ENCODE measurements at places on chromosomes 6 and 20. TPM values are rescaled to one million over a fixed set of nuclear protein-coding genes. Genes with fewer than 3 reads are reported as not detected.

DNA sequence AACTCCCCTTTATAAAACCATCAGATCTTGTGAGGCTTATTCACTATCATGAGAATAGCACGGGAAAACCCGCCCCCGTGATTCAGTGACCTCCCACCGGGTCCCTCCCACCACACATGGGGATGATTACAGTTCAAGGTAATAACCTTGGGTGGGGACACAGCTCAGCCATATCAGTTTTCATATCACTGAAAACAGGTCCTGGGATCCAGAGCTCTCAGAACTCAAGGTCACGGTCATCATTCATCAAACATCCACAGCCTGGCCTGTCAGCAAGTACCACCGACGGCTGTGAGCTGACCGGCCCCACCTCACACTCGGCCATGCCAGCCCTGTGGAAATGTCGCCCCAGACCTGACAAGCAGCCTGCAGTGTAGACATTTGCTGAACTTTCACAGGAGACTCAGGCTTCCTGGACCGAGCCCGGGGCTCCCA is 14.1 kb upstream of the FRMD1 start:
- no peak overlapping the region for H3K4me3 ChIP-seq
- H3K27me3 ChIP-seq, result no peaks in the 10 kb centered on the region
- no peak for DNase-seq
- no peaks in the 10 kb centered on the region for H3K36me3 ChIP-seq

Gene FAM209B
- total RNA-seq, result 0.63 TPM

Gene SALL4
- not detected for total RNA-seq

Gene ETV7
- 5.8 TPM for total RNA-seq

GRCh38 chr6:76609160-76609559 is 536.7 kb upstream of the IMPG1 start:
- H3K36me3 ChIP-seq, result no peaks in the 10 kb centered on the region
- no peak for DNase-seq
- no peaks in the 10 kb centered on the region for H3K27me3 ChIP-seq
- H3K4me3 ChIP-seq, result no peak overlapping the region
- H3K27ac ChIP-seq, result no peak overlapping the region
- H3K4me1 ChIP-seq, result no peaks in the 10 kb centered on the region

GRCh38 chr20:32473231-32474008 is 111.7 kb downstream of the NOL4L start:
- H3K4me3 ChIP-seq, result no peak overlapping the region
- no peaks in the 10 kb centered on the region for H3K27me3 ChIP-seq
- no peak overlapping the region for H3K27ac ChIP-seq
- peaks cover 23% of the 10 kb centered on the region for H3K4me1 ChIP-seq
- no peaks in the 10 kb centered on the region for H3K36me3 ChIP-seq
- no peak for DNase-seq

Gene OXT
- 1.0 TPM for total RNA-seq

DNA sequence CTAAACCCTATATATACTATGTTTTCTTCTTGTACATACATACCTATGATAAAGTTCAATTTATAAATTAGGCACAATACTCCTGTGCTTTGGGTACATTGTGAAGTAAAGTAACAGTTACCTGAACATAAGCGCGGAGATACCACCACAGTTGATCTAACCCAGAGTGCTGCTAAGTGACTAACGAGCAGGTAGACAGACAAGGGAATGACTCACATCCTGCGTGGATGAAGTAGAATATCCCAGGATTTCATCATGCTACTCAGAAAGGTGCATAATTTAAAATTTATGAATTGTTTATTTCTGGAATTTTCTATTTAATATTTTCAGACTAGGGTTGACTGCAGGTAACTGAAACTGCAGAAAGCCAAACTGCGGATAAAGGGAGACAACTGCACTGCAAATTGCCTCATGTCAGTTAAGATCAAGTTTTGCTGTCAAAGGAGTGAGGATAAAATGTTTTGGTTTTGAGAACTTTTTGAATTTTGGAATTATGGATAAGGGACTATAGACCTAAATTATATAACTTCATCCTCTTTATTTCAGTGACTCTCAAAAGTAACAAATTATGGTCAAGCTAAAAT is 14.4 kb downstream of the MKKS start:
- H3K4me3 ChIP-seq, result no peak overlapping the region
- no peaks in the 10 kb centered on the region for H3K27me3 ChIP-seq
- no peak for DNase-seq
- H3K27ac ChIP-seq, result no peak overlapping the region

DNA sequence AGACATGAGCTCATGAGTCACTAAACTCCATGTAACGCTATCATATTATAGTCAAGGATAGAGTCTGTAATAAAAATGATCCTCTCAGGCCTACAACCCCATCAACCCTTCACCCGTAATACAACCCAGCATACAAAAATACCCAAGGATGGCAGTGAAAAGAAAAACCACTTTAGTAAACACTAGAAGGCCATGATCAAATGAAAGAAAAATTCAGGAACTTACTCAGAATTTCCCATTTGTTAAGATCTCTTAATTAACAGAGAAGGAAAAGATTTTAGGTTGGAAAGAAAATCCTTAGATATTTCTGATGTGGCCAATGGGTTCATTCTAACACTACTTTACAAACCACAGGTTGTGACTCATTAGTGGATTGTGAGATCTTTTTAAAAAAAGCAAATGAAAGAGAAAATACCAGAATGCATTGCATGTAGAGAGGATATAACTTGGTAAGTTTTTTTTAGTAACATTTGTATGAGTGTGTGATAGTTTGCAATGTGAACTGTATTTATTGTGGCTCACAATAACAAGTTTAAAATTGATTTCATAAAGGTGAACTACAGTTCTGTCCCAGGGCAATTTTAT is 8.0 kb upstream of the UBE2J1 start:
- H3K4me3 ChIP-seq, result no peak overlapping the region
- peaks cover 51% of the 10 kb centered on the region for H3K4me1 ChIP-seq
- H3K36me3 ChIP-seq, result no peaks in the 10 kb centered on the region
- no peak for DNase-seq
- H3K27ac ChIP-seq, result peak overlapping the region; percentile 58

Gene OTOR
- total RNA-seq, result not detected

- peaks cover 62% of the 10 kb centered on the region for H3K36me3 ChIP-seq
- peak overlapping the region; percentile 87 for H3K4me3 ChIP-seq
- DNase-seq, result peak; percentile 27
- H3K27me3 ChIP-seq, result no peaks in the 10 kb centered on the region
- H3K4me1 ChIP-seq, result peaks cover 47% of the 10 kb centered on the region
Measured at GRCh38 chr6:125919618-125920017, 37.0 kb upstream of the HINT3 start.

GRCh38 chr6:74853991-74854390 is 351.9 kb downstream of the COL12A1 start:
- no peak for DNase-seq
- H3K4me1 ChIP-seq, result no peaks in the 10 kb centered on the region
- H3K36me3 ChIP-seq, result no peaks in the 10 kb centered on the region
- H3K27ac ChIP-seq, result no peak overlapping the region
- H3K4me3 ChIP-seq, result no peak overlapping the region
- no peaks in the 10 kb centered on the region for H3K27me3 ChIP-seq

Gene C6orf52
- 2.4 TPM for total RNA-seq

GRCh38 chr6:32046450-32047083 is 8.4 kb downstream of the CYP21A2 start:
- H3K4me3 ChIP-seq, result no peak overlapping the region
- H3K36me3 ChIP-seq, result no peaks in the 10 kb centered on the region
- DNase-seq, result no peak
- H3K4me1 ChIP-seq, result peaks cover 5% of the 10 kb centered on the region
- no peak overlapping the region for H3K27ac ChIP-seq

- H3K27ac ChIP-seq, result no peak overlapping the region
- H3K4me1 ChIP-seq, result peaks cover 15% of the 10 kb centered on the region
- H3K4me3 ChIP-seq, result no peak overlapping the region
- no peaks in the 10 kb centered on the region for H3K36me3 ChIP-seq
Measured at GRCh38 chr6:131303338-131303930, 168.2 kb downstream of the AKAP7 start.

DNA sequence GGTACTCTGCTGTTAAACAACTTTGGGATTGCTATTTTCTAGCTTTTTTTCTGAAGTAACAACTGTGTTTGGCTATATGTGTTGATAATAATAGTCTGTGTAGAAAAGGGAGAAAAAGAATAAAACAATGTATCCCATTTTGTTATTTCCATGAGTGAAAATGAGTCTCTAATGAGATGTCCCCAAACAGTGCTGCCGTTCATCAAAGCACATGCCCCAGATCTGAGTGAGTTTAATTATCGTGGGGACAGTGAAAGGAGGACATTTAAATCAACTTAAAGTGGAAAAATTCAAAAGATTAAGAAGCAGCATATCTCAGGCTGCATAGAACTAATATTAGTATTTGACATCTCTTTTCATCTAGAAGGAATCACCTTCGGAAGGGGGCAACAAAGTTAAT is 59.6 kb downstream of the NCOA7 start:
- H3K4me1 ChIP-seq, result peaks cover 13% of the 10 kb centered on the region
- no peak for DNase-seq
- H3K4me3 ChIP-seq, result no peak overlapping the region
- H3K27me3 ChIP-seq, result no peaks in the 10 kb centered on the region

- H3K27me3 ChIP-seq, result peaks cover 2% of the 10 kb centered on the region
- H3K4me3 ChIP-seq, result no peak overlapping the region
- no peak for DNase-seq
Measured at GRCh38 chr6:13472099-13472498, 15.3 kb downstream of the GFOD1 start.

Gene ARG1
- not detected for total RNA-seq

DNA sequence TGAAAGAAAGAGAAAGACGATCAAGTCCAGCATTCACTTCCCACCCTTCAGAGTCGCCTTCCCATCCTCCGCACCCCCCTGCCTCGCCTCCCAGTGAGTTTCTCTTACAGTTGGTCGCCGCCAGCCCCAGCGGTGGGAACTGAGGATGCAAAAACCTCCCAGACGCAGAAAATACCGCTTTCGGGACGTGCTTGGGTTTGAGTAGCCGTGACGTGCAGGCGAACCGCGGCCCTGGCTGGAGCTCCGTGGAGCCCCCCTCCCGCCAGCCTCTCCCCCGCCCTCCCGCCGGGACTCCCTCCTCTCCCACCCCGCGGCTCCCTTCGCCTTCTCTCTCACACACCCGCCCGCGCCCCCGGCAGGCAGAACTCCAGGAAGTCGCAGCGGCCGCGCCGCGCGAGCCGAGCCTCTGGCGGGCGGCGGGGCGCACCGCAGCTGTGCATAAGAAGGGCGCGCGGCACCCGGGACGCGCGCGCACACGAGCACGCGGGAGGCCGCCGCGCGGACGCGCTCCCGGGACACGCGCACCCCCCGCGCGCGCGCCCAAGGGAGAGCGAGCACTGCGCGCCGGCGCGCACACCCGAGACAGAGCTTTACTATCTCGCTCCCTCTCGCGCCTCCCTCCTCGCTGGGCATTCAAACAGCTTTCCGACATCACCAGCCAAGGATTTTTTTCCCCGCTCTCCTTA is at the start of gene ADGRB3:
Gene ADGRB3, plus strand, starts transcription at position 557 of the 686 bp plus-strand sequence. CDS start 3,394 bp downstream, outside the sequence.
- peak; percentile 42 for DNase-seq
- no peaks in the 10 kb centered on the region for H3K36me3 ChIP-seq
- H3K27ac ChIP-seq, result no peak within 1 kb of the TSS
- H3K27me3 ChIP-seq, result peaks cover 44% of the 10 kb centered on the region
- H3K4me3 ChIP-seq, result peak within 1 kb of the TSS; percentile 71

GRCh38 chr6:169726963-169727362 is 2.7 kb upstream of the PHF10 start:
- H3K4me3 ChIP-seq, result no peak overlapping the region
- DNase-seq, result no peak
- no peaks in the 10 kb centered on the region for H3K27me3 ChIP-seq
- peaks cover 6% of the 10 kb centered on the region for H3K36me3 ChIP-seq
- no peak overlapping the region for H3K27ac ChIP-seq

Gene RAD21L1
- total RNA-seq, result not detected

DNA sequence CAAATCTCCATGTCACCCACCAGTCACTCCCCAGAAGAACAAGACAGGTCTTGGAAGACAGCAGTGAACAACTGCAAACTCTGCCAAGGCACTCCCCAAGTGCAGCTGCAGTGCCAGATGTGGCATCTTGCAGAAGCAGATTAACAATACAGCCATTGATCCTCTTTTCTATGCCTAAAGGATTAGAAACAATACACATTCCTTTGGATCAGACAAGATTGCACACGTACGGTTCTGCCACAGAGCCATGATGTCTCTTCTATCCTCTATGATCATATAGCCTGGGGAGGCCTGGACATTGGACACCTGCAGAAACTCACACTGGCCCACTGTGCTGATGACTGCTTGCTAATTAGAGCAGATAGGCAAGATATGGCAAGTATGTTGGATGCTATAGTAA is 155.9 kb downstream of the MYLK4 start:
- no peak overlapping the region for H3K4me3 ChIP-seq
- H3K27me3 ChIP-seq, result peaks cover 12% of the 10 kb centered on the region
- no peaks in the 10 kb centered on the region for H3K36me3 ChIP-seq
- DNase-seq, result no peak
- no peaks in the 10 kb centered on the region for H3K4me1 ChIP-seq

Gene ECT2L
- total RNA-seq, result not detected

GRCh38 chr6:68238097-68238601 is 396.9 kb upstream of the ADGRB3 start:
- no peaks in the 10 kb centered on the region for H3K27me3 ChIP-seq
- no peak for DNase-seq
- H3K4me1 ChIP-seq, result no peaks in the 10 kb centered on the region
- H3K36me3 ChIP-seq, result no peaks in the 10 kb centered on the region

Gene BPIFA3
- not detected for total RNA-seq

- H3K27me3 ChIP-seq, result no peaks in the 10 kb centered on the region
- no peak overlapping the region for H3K4me3 ChIP-seq
- H3K36me3 ChIP-seq, result peaks cover 34% of the 10 kb centered on the region
- DNase-seq, result no peak
- no peak overlapping the region for H3K27ac ChIP-seq
Measured at GRCh38 chr6:88728756-88729155, 234.7 kb downstream of the RNGTT start.

Measured in activated CD4-positive, alpha-beta memory T cell treated with anti-CD3 and anti-CD28 coated beads for 36 hours (primary cell).